ENCODE measurements at places on chromosomes 6 and 20.

- DNase-seq, result no peak
Observed at GRCh38 chr6:107284805-107285204, 169.5 kb upstream of the BEND3 start.

- no peak for DNase-seq
Observed at GRCh38 chr20:21101453-21101931, 4.7 kb downstream of the LINC00237 start.

GRCh38 chr20:22946596-22946995 is 88.5 kb upstream of the SSTR4 start:
- no peak for DNase-seq

GRCh38 chr6:168181316-168181715 is 102.3 kb upstream of the FRMD1 start:
- no peak for DNase-seq

DNA sequence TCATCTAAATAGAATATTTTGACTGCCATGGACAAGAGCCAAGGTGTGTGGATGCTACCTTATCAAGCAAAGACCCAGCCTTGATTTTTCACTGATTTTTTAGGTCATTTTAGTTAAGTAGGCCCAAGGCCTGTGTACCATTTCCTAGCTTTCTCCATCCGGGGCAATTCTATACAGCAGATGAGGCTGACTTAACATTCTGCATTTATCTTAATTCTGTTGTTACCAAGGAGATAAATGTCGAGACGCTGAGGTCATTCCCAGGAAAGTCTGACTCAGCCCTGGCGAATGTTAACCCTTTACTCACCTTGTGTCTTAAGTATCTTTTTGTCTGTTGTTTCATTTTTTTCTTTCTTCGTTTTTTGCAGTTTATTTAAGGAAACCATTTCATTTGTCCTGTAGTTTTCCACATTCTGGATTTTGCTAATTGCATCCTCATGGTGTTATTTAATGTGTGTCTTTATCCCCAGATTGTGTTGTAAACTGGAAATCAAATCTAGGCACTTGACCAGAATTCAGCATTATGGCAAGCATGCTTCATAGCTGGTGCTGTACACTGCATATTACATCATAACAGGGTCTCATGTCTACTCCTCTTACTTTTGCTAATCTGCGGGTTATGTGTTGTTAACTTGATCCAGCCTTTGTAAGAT is 277.0 kb downstream of the CDKAL1 start:
- DNase-seq, result no peak

DNA sequence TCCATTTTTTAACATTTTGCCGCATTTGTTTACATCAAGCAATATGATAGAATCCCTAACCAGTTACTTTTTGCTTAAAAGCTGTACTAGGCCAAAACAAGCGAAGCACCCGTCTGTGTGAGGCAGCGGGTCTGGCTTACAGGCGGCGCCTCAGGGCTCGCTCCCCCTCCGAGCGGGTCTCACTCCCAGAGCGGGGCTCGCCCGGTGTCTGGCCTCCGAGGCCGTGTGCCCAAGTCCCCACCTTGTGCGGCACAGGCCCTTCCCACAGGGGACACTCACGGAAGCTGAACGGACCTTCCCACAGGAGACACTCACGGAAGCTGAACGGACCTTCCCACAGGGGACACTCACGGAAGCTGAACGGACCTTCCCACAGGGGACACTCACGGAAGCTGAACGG is 23.4 kb downstream of the ZBTB46 start:
- DNase-seq, result no peak

GRCh38 chr20:330233-331149 is 5.1 kb downstream of the SOX12 start:
- peak; percentile 65 for DNase-seq

DNA sequence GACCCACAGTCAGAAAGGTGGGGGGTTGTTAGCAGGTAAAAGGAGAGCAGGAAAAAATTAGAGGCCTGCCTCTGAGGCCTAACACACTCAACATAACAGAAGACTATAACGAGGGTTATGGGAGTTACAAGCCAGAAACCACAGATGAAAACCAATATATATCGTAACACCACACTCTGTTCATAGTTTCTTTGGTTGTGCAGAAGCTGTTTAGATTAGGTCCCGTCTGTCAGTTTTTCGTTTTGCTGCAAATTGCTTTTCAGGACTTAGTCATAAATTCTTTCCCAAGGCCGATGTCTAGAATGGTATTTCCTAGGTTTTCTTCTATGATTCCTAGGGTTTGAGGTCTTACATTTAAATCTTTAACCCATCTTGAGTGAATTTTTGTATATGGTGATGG is 3.7 kb upstream of the MAP3K5 start:
- no peak for DNase-seq

DNA sequence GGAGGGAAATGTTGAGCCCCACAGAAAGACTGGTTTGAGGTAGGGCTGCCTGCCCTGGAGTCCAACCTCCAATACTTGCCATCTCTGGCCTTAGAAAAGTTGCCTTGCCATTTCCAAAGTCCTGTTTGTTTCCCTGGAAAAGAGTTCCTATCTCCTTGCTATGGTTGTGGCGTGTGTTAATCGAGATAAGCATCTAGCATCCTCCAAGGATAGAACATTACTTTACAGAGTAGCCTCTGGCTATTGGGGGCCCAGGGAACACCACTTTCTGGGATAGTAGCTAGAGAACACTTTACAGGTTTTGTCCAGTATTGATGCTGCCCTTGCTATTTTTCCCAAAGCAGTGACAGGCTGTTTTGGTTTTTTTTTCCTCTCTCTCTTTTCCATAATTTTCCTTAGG is 57.4 kb upstream of the SASH1 start:
- DNase-seq, result no peak

All from nucleus accumbens (tissue), 56 donors.